Adipocyte (in vitro differentiated cells): ENCODE measurements at places on chromosomes 2 and 18.

DNA sequence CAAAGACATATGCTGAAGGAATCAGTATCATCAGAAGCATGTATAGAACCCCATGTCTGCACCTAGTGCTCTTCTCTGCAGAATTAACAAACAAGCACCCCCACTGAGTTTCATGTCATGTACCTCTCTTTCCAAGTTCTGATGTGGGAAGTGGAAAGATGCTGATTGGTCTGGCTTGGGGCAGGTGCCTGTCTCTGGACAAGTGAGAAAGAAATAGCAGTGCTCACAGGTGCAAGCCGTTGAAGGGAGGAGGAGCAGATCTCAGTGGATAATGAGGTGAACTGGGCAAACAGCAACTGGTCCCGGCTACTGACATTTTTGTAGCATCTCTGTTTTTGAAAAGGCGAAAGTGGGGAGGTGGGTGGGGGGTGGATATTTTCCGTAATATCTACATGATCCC is 17.5 kb upstream of the ACVR1 start:
- no peak for DNase-seq

DNA sequence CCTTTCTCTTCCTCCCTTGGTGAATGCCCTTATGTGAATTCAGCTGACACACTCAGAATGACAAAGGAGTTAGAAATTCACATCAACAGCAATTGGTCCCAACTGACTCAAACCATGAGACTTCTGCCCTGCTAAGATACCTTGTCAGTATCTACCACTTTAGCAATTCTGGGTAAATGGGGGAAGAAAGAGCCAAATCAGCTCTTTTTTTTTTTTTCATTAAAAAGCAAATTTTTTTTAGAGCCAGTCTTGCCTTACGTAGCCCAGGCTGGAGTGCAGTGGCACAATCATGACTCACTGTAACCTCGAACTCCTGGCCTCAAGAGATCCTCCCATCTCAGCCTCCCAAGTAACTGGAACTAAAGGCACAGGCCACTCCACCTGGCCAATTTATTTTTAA is 1.7 kb upstream of the PPP4R1 start:
- DNase-seq, result no peak

DNA sequence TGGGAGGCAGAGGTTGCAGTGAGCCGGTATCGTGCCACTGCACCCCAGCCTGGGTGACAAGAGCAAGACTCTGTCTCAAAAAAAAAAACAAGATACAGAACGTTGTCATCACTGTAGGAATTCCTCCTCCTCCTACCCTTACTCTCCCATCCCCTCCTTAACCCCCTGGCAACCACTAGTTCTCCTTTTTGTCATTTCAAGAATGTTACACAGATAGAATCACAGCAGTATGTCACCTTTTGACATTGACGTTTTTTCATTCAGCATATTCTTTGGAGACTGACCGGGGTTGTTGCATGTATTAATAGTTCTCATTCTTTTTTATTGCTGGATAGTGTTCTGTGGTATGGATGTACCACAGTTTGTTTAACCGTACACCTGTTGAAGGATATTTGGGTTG is 32.4 kb downstream of the TTLL4 start:
- DNase-seq, result no peak

- DNase-seq, result peak; percentile 90
These were observed 15.2 kb downstream of the RAMP1 start for GRCh38 chr2:237874585-237875161.

DNA sequence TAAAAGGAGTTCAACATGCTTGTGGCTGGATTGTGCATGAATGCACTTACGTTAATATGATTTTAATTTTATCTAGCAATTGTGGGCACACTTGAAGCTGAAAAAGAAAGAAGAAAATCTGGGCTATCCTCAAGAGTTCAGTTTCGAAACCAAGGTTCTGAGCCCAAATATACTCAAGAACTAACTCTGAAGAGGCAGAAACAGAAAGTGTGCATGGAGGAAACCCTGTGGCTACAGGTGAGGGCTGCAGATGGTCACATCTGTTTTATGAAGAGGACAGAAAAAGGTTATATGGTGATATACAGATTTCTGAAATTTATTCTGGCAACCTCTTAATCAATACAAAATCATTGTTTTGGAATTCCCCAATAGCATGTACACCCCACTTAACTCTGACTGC is 57.3 kb downstream of the ITGA6 start:
- no peak for DNase-seq

- DNase-seq, result peak; percentile 45
These were observed 1.5 kb downstream of the CRYBA2 start for GRCh38 chr2:218991674-218992168.

DNA sequence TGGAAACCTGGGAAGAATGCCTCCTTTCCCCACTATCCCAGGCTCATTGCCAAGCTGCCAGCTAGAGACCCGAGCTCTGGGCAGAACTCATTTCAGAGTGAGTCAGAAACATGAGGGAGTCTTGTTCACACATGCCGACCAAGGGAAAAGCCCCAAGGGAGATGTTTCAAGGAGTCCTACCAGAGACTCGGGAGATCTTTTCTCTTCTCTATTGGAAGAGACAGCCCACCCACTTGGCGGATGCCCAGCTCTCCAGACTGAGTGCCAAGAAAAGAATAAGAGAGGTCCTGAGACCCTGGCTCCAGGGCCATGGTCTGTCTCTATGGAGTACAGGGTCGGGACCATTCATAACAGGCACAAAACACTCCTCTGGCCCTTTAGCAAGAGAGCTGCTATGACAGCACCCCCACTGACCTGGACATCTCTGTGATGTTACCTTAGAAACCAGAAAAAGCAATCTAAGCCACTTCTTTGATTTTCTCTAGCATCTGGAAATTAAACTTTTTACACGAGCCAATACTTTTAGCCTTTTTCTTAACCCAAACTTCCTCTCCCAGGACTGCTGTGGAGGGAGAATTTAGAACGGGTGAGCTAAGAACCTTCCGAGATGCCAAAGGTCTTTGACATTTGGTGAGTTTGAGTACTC is 18.5 kb upstream of the IGFBP5 start:
- peak; percentile 92 for DNase-seq

DNA sequence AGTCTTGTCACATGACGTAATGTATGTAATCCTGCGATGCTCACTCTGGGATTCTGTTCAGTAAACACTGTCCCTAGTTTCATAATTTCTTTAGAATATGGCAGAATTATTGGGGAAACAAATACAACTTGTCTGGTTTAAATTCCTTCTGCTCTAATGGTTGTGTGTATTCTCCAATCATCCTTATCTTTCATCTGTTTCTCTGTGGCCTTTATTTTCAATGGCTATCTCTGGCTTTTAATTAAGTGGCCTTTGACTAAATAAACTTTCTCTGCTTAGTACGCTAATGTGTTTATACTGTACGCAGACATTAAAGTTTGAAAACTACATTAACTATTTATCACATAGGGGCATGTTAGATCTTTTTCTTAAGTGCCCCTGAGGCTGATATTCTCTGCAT is 40.9 kb downstream of the CDH7 start:
- DNase-seq, result no peak

DNA sequence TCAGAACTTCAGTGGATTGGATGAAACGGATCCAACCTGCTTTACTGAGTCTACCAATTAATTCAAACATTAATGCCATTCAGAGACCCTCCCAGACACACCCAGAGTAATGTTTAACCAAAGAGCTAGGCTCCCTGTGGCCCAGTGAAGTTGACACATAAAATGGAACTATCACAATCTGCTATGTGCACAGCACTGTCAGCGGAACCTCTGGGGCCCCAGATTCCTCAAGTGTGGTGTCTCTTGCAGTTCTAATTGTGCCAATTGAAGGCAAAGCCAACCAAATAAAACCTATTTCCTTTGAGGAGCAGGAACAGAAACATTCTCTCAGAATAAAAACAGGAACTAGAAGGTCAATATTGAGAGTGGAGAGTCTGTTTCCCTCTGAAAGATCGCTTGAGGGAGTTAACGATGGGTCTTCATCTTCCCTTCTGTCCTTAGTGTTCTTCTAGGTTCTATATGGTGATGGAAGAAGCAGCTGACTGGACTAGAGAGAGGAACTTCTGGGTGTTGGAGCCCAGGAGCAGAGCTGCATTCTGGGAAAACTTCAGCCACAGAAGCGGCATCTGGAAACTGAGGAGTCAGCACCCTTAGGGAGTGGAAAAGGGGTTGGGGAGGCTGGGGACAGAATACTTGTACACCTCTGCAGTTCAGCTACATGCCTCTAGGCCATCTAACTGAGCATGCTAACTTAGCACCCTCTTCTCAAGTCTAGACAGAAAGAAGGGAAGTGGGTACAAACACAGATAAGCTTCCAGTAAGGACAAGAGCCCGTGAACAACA is 174.4 kb upstream of the FBXO11 start:
- DNase-seq, result no peak

GRCh38 chr2:43019536-43020183 is 206.7 kb downstream of the ZFP36L2 start:
- no peak for DNase-seq

- no peak for DNase-seq
These were observed 140.2 kb downstream of the TGIF1 start for GRCh38 chr18:3590096-3590630.

GRCh38 chr18:62954366-62954765 is 239.0 kb downstream of the PHLPP1 start:
- DNase-seq, result no peak

DNA sequence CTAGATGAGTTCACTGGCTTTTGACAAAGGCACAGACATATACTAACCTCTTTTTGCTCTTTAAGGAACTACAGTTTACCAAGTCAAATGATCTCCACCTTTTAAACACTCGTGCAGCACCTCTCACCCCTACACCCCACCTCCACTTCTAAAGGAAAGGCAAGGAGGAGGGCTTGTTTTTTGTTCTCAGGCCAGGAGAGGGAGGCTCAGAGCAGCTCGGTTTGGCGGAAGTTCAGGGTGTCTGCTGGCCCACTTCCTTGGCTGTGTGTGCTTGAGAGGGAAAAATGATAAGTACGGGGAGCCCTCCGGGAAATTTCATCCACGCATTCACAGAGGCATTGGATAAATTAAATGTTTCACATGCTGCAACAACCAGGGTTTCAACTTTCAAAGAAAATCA is 667.9 kb downstream of the BCL11A start:
- no peak for DNase-seq

DNA sequence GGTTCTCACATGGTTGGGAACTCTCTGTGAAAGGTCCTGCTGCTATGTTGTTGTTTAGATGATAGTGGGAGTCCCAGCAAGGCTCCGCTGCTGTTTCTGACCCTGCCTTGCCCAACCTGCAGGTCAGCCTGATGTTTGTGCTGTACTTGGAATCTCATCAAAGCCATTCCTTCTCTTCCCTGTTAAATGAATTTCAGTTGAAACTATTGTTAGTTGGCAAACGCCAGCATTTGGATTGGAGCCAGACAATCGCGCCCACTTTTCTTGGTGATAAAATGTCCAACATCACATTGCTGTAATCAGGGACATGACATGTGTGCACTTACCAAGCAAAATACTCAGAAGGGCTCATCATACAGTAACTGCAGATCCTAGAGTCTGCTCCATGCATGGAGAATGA is 12.8 kb upstream of the TWSG1 start:
- DNase-seq, result no peak

GRCh38 chr2:54516842-54517241 is 60.7 kb downstream of the SPTBN1 start:
- no peak for DNase-seq

GRCh38 chr2:54666131-54666633 is 57.3 kb upstream of the EML6 start:
- peak; percentile 51 for DNase-seq
